ENCODE measurements at places on chromosomes 6 and 20.

DNA sequence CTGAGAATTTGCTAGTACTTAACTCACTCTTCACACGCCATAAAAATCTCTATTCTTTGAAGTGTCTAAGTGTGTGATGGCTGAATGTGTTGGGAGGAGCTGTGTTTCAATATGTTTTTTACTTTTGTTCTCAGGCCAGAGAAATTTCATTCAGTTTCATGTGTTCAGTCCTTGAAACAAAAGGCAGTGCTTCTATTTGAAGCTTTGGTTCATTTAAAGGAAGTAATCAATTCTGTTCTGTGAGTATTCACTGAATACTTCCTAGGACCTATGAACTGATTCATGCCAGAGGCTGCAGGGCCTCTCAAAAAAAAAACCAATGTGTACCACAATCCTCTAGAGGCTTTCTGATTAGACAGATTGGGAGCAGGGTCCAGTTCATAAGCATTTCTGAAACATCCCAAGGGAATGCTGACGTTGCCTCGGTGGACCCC, 12.4 kb upstream of the F13A1 start:
- no peak for DNase-seq

DNA sequence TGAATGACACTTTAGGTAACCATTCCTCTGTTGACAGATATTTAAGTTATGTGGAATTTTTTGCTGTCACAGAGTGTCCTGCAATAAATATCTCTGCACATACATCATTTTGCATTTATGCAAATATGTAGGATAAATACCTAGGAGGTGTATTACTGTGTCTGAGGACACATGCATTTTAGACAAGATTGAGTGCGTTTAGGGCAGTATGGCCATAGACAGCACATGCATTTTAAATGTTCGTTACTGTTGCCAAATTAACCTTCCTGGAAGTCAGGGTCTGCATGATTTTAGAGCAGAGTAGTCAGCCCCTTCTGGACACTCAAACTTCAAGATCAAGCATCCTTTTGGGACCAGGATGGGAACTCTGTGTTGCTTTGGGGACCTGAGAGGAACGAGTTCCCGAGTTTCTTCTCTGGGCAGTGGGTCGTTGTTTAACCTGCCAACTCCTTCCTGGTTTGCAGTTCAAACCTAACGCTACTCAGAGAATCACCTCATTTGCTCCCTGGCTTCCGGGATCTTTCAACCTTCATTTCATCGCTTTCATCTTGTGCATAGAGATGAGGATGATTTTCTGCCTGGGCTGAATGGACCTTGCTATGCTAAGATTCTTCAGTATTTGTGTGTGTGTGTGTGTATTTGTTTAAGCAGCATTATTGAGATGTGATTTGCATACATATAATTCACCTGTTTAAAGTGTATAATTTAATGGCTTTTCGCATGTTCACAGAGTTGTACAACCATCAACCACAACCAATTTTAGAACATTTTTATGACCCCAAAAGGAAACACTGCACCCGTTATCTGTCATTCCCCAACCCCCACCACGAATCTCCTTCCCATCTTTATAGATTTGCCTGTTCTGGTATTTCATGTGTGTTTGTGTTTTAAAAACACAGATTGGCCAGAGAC, 9.8 kb downstream of the BCAS4 start:
- DNase-seq: no peak

DNA sequence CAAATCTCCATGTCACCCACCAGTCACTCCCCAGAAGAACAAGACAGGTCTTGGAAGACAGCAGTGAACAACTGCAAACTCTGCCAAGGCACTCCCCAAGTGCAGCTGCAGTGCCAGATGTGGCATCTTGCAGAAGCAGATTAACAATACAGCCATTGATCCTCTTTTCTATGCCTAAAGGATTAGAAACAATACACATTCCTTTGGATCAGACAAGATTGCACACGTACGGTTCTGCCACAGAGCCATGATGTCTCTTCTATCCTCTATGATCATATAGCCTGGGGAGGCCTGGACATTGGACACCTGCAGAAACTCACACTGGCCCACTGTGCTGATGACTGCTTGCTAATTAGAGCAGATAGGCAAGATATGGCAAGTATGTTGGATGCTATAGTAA, 155.9 kb downstream of the MYLK4 start:
- DNase-seq: no peak

GRCh38 chr6:138797806-138798446, 2.0 kb downstream of the ECT2L start:
- DNase-seq: no peak

DNA sequence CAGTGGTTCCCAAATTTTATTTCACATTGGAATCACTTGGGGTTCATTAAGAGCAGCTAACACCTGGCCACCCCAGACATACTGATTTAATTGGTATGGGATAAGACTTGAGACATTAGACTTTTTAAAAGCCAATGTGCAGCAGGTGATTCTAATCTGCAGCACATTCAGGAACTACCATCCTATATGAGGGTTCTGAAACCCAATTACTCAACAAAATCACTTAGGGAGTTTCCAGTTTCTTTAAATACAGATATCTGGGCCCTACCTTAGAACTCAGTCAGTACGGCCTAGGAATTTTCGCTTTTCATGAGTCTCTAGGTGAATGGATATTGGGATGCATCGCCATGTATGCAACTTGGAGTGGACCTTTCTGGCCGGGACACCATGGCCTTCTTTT, 24.0 kb upstream of the L3MBTL3 start:
- no peak for DNase-seq

DNA sequence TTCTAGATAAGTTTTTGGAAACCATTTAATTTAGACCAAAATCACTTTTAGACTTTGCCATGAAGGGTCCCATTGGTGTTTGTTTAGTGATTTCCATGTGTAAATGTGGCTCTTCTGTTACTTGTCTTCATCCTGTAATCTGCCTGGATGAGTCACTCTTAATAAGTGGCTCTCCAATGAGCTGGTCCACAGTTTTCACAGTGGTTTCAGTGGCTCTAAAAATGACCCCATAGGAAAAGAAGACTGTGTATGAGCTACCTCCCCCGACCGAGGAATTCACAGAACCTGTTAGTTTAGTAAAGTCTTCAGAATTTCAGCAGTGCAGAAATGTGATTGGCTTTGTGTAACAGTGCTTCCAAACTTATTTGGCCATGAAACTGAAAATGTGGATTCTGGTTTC, 492.0 kb upstream of the MARCKS start:
- no peak for DNase-seq

GRCh38 chr6:153392156-153392555, 261.1 kb upstream of the RGS17 start:
- DNase-seq: no peak

DNA sequence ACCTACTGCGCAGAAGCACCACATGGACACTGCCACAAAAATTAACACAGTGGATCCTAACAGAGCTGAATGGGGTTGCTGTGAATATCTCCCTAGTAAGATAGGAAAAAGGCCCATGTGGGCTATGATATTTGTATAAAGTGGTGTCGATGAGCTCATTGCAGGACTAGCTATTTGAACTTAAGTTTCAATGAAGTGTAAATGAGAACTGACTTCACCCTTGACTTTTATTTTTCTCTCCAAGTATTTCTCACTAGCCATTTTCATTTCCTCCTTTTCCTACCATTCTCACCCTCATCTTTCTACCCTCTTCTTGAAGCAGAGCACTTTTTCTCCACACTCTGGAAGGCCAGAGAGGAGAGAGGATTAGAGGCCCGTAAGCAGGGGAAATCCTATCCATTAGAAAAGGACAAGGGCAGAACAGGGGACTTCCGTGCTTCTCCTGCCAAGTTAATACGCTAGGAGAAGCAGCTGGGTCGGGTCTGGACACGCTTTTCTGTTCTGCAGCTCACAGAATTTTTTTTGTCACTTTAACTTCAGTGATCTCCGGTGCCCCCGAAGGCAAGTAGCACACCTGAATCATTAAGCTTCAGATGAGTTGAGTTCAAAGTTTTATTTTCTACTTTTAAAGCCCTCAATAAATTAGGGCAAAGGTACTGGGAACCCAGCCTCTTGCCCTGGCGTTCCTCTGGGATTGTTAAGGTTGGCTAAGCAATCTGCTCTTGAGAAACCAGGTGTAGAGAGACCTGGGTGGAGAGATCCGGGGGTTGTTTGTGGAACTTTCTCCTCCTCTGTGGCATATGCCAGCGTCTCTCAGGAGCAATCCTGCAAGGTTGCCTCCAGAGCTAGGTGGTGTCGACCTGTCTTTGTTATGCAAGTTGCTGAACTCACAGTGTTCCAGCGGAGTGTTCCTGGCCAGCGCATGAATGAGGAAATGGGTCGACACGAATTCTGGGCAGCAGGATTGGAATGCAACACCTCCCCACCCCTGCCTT, 56.2 kb upstream of the ARID1B start:
- no peak for DNase-seq

- DNase-seq: no peak
Observed at GRCh38 chr20:46057856-46058598, 29.0 kb downstream of the SLC12A5 start.

- DNase-seq: no peak
Observed at GRCh38 chr6:152049502-152049901, 242.0 kb downstream of the ESR1 start.

- no peak for DNase-seq
Observed at GRCh38 chr20:13659288-13659687, 20.6 kb upstream of the TASP1 start.

- DNase-seq: no peak
Observed at GRCh38 chr6:169236988-169237387, 16.7 kb downstream of the THBS2 start.

- DNase-seq: no peak
Observed at GRCh38 chr6:137256350-137257103, 37.3 kb upstream of the IFNGR1 start.

- no peak for DNase-seq
Observed at GRCh38 chr6:21769405-21769861, 175.9 kb downstream of the SOX4 start.

DNA sequence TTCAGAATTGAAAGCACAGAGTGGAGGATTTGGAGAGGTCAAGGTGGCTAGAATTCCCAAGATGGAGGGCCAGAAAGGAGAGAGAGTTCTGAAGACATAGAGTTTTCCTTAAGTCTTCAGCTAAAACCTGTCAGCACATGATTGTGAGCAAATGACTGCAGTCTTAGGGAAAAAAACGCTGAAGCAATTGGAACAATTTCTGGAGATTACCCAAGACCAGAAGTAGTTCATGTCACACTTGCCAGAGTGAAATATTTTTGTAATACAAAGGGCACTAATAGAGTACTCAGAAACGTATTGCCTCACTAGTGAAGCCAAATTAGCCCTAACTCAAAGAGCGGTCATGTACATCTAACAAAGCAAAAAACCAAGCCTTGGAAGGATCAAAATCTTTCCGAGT, 541.3 kb upstream of the MARCKS start:
- no peak for DNase-seq

- DNase-seq: no peak
Observed at GRCh38 chr6:1850840-1851157, 241.1 kb downstream of the FOXC1 start.

- no peak for DNase-seq
Observed at GRCh38 chr6:6557886-6558285, 30.6 kb upstream of the LY86 start.

GRCh38 chr20:36340593-36340990, 34.5 kb downstream of the DLGAP4 start:
- no peak for DNase-seq

DNA sequence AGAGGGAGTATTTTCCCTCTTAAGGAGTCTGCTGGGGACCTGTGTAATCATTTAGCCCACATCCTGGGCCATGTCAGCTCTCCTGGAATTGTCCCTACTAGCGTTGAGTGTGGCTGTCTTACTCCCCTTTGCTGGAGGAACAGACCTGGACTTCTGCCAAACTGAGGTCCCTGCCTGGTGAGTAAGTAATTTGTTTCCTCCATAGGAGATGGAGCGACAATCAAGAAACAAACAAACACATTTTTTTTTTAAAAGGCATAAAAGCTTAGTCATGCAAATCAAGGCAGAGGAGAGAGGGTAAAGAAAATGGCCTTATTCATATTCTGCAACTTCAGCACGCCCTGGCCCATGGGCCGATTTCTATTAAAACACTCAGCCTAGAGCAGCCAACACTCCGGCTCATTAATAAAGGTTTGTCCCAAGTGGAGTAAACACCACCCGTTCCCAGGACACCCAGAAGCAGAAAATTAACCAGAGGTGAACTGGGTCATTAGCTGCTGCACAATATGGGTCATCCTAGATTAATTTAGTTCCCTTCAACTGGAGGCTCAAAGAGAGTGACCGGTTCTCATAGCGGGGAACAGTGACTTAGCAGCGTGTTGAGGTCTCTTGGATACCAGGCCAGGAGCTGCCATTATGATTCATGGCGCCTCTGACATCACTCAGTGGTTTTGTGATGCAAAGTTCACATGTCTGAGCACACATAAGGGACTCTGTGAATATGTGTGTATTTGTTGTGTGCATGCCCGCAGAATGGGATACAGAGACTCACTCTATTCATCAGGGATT, 165.0 kb upstream of the SULF2 start:
- DNase-seq: no peak

All from activated CD4-positive, alpha-beta T cell treated with anti-CD3 and anti-CD28 coated beads for 24 hours (primary cell).